Thoracic aorta (tissue), 2 donors: ENCODE measurements at places on chromosomes 4 and X. TPM values are rescaled to one million over a fixed set of nuclear protein-coding genes. Genes with fewer than 3 reads are reported as not detected.

DNA sequence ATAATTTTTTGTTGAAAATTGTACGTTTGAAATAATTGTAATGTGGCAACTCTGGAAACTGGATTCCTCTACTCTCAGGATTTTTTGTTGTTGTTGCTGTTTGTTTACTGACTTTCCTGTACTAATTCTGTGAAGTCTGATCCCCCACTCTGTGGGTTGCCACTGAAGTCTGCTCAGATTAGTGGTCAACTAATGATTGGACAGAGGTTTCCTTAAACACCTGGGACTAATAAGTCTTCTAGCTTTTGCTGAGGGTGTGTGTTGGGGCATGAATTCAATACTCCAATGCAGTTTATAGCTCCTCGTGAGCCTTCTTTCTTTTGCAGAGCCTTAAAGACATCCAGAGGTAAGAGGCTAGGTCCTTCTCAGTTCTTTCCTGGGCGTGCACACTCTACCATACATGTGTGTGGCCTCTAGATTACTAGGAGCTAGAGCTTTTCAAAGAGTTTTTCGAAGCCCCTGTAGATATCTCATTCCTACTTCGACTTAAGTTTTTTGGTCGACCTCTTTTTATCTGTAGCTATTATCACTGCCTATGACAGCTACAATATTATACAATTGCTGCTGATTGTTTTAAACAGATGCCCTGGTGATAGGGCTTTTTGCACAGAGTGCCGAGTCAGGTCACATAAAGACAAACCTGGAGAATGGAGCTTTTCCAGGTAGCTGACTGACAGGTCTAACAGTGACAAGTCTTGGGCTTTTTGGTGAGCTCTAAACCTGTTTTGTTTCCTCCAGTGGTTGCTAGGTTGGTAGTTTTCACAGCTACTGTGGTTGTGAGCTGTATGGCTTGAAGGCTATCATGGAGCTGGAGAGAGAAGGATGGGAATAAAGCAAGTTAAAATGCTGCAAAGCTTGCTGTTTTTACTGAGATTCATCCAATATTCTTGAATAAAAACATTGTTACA is 34.0 kb downstream of the BMP2K start:
- no peaks in the 10 kb centered on the region for H3K27me3 ChIP-seq
- no peak for DNase-seq
- H3K4me3 ChIP-seq: no peak overlapping the region

GRCh38 chr4:43330288-43330687 is 437.8 kb downstream of the GRXCR1 start:
- no peak for DNase-seq
- H3K36me3 ChIP-seq: no peaks in the 10 kb centered on the region
- no peak overlapping the region for H3K4me3 ChIP-seq
- no peaks in the 10 kb centered on the region for H3K27me3 ChIP-seq
- H3K27ac ChIP-seq: no peak overlapping the region

DNA sequence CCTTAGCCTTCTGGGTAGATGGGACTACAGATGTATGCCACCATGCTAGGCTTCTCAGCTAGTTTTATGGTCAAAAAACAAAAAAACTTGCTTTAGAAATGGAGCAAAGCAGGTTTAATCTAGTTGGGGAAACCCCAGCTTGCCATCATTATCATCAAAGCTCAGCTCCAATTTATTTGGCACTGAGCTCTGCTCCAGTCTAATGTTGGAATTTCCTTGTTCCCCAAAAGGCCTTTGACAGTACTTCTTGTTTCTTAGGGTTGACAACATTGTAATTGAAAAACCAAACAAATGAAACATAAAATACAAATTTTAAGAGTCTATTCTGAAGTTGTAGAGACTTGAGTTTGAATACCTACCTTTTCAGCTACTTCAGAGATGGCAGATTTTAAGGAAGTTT is 48.0 kb downstream of the MRPL1 start:
- H3K4me3 ChIP-seq: no peak overlapping the region
- no peaks in the 10 kb centered on the region for H3K27me3 ChIP-seq
- no peaks in the 10 kb centered on the region for H3K36me3 ChIP-seq
- no peaks in the 10 kb centered on the region for H3K4me1 ChIP-seq

DNA sequence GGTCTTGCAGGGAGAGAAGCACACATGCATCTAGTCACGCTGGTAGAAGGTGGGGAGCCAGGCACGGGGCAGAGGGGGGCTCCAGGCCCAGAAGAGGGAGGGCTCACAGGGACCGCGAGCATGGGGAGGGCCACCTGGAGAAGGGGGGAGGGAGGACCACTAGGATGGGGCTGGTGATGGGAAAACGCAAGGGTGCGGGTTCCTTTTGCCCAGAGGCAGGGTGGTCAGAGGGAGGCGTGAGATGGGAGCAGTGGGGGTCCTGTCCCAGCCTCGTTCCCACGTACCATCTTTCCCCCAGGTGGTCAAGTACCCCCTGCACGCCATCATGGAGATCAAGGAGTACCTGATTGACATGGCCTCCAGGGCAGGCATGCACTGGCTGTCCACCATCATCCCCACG is 30.7 kb downstream of the WFS1 start:
- H3K27me3 ChIP-seq: no peaks in the 10 kb centered on the region
- H3K4me3 ChIP-seq: no peak overlapping the region
- H3K27ac ChIP-seq: no peak overlapping the region
- no peak for DNase-seq
- peaks cover 55% of the 10 kb centered on the region for H3K36me3 ChIP-seq
- H3K4me1 ChIP-seq: no peaks in the 10 kb centered on the region

GRCh38 chr4:153084980-153085630 is 119.1 kb upstream of the TRIM2 start:
- DNase-seq: no peak
- H3K36me3 ChIP-seq: no peaks in the 10 kb centered on the region
- no peaks in the 10 kb centered on the region for H3K27me3 ChIP-seq
- peak overlapping the region; percentile 34 for H3K4me3 ChIP-seq
- H3K27ac ChIP-seq: no peak overlapping the region
- H3K4me1 ChIP-seq: peaks cover 38% of the 10 kb centered on the region

DNA sequence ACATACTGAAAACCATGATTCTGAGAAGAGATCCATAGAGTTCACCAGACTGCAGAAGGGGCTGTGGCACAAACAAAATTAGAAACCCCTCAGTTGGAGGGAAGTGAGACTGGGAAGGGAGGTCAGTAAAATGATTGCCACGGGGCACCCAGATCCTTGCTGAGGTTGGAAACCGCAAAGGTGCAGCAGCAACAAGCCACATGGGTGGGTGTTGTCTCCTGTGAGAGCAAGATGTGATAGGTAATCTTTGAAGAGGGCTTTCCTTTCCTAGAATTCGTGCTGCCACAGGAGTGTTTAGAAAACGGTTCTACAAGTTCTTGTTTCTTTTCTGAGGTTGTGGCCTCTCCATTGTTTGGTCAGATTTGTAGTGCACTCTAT is 85.5 kb downstream of the NFKB1 start:
- H3K36me3 ChIP-seq: peaks cover 28% of the 10 kb centered on the region
- H3K4me1 ChIP-seq: no peaks in the 10 kb centered on the region
- H3K4me3 ChIP-seq: no peak overlapping the region
- no peak for DNase-seq

DNA sequence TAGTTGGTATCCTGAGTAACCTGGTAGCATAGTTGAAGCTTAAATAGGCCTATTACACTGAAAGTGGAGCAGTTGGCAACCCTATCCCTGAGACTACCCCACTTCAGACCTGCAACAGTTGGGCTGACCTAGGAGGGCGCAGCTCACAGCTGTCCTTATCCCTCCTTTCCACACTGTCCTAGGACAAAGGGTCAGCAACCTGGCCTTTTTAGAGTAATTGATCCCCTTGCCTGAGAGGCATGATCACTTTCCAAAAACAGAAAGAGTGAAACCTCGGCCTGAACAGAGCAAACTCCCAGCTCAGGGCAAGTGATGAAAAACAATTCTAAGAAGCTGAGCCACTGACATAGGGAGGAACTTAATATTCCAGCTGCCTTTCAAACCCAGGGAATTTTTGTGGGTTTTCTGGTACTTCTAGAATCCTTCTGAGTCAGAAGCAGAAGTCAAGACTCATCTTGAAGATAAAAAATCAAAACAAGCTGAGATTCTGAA is 94.9 kb upstream of the MYOZ2 start:
- H3K36me3 ChIP-seq: no peaks in the 10 kb centered on the region
- peak overlapping the region; percentile 83 for H3K27ac ChIP-seq
- H3K4me1 ChIP-seq: peaks cover 57% of the 10 kb centered on the region
- DNase-seq: no peak

GRCh38 chrX:153635788-153636668 is 11.0 kb upstream of the DUSP9 start:
- H3K4me1 ChIP-seq: no peaks in the 10 kb centered on the region
- no peak overlapping the region for H3K4me3 ChIP-seq
- no peak for DNase-seq
- H3K27ac ChIP-seq: no peak overlapping the region

TRPC5OS gene
- total RNA-seq: not detected

SFRP2 gene
- total RNA-seq: 70.4 TPM

PHKA1 gene
- total RNA-seq: 12.5 TPM

MAGEE2 gene
- total RNA-seq: 0.68 TPM

SOD3 gene
- 743 TPM for total RNA-seq
